Renal pelvis (tissue), 12 donors: ENCODE measurements at places on chromosomes 3 and 15.

DNA sequence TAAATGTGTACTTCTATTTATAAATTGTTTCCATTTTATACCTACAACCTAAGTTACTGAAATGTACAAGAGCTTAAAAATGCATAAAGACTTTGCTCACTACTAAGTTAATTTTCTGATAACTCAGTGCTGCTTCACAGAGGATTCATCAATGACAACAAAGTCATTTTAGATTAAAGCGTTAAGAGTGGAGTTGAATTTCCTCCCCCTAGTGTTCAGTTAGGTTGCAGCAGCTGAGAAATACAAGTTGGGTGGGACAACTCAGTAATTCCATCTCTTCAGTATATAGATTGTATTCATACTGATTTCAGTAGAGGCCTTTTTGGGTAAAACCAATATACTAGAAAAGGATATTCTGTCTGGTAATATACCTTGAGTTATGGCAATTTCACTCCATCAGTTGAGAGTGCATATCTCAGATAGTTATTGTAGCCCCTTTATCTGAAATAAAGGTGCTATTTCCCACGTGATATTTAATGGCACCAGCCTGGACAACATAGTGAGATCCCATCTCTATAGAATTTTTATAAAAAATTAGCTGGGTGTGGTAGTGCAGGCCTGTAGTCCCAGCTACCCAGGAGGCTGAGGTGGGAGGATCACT is 6.9 kb upstream of the RPL35A start:
- DNase-seq: no peak

DNA sequence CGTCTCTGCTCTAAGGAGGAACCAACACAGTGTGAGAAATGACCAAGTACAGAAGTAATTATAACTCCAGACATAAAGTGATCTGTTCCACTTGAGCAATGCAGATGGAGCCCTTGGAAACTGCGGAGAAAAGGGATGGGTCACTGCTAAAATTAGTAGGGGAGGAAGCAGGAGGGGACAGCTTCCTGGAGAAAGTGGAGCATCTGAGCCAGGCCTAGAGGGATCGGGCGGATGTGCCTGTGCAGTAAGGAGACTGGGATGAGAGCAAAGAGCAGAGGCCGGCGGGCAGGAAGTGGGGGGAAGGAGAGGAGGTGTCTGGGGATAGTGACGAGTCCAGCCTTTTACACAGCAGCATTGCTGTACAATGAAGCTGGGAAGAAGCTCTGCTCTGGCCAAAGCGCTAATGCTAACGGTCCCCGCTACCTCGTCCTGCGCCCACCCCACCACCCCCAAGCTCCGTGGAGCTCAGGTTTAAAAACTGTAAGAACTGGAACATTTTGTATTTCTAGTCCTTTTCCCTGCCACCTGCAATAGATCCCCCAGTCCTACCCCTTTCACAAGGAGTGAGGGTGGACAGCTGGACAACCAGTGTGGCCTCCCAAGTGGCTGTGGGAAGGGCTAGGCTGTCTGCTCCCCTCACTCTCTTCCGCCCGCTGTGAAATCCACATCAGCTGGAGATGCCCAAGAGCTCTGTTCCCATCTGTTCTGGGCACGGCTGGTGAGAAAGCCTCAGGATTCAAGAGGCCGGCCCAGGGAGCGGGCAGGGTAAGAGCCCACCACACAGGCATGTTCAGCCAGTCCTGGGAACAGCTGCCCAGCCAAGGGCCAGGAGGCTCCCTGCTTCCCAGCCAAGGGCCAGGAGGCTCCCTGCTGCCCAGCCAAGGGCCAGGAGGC is 53.0 kb upstream of the HES1 start:
- DNase-seq: no peak

DNA sequence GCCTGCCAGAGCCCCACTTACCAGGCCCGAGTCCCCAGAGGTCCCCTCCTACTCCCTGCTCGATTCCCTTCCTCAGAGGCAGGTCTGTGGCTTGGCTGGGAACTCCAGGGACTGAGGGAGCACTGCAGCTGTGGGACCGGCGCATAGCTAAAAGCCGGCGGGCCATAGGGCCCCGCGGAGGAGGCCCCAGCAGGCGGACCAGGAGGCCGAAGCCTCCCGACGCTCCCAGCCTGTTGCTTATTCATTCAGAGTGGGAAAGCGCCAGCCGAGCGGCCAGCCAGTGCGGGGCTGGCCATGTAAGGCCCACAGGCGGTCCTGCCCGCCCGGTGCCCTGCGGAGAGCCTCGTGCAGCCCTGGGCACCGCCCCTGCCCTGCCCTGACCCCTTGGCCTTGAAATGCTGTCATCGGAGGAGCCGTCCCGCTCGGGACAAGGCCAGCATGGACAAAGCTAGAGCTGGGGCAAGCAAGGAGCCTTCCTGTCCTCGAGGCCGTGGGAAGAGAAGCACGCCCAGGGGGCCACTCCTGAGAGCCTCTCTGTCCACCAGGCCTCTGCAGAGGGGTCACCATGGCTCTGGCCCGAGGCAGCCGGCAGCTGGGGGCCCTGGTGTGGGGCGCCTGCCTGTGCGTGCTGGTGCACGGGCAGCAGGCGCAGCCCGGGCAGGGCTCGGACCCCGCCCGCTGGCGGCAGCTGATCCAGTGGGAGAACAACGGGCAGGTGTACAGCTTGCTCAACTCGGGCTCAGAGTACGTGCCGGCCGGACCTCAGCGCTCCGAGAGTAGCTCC is at the start of gene LOXL1:
TSS of gene LOXL1 (plus strand) at position 244 of the 784 bp plus-strand sequence. CDS start at position 566, 322 bp downstream.
- DNase-seq: peak; percentile 77

DNA sequence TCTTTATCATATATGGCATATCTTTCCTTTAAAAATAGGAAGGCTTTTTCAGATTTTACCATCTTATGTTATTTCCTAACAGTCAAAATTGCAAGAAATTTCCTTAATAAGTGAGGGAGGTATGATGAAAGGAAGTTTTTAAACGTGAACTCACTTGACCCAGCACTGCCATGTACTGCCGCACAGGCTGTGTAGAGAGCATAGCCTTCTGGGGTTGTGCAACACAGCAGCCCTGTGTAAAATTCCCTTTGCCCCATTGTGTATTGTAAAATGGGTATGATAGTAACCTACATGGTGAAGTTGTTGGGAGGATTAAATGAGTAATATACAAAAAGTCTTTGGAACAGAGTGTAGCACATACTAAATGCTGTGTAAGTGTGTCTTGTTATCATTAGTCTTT is 78.6 kb downstream of the PEX5L start:
- no peak for DNase-seq

GRCh38 chr15:31004220-31004733 is 12.8 kb upstream of the MTMR10 start:
- DNase-seq: no peak

GRCh38 chr3:47024932-47025331 is 45.5 kb downstream of the NBEAL2 start:
- DNase-seq: no peak

GRCh38 chr3:194785315-194785714 is 99.6 kb downstream of the FAM43A start:
- no peak for DNase-seq

- DNase-seq: no peak
Observed at GRCh38 chr3:87398168-87398801, 121.9 kb upstream of the POU1F1 start.

- no peak for DNase-seq
Observed at GRCh38 chr3:147554332-147554731, 145.2 kb downstream of the ZIC1 start.

DNA sequence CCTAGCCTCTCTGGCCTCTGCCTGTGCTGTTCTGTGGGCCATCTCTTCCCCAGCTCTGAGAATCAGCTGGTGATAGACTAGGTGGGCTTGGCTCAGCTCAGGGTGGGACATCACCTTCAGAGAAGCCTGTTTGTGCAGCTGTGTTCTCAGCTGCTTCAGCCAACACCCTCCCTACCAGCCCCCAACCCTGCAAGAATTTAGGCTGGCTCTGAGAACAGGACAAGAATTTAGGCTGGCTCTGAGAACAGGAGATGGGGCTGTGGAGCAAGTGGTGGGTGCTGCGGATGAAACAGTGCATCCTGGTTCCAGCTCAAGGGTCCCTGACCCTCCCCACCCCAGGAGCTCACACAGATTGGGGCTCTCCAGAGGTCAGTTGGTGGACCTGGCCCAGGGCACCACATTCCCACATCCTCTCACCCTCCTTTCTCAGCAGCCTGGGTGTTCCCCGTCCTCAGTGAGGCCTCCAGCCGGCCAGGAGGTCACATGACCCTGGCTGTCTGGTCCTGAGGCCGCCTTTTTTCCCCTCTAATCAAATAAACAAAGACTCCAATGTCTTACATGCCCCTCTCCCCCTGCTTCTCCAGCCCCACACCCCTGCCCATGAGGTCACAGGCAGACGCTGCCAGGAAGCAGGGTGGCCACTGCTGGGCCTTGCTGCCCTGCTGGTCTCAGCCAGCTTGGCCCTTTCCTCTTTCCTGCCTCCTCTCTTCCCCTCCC is 14.9 kb downstream of the PLEKHO2 start:
- no peak for DNase-seq

- DNase-seq: no peak
Observed at GRCh38 chr15:72034351-72034750, 83.6 kb downstream of the MYO9A start.

DNA sequence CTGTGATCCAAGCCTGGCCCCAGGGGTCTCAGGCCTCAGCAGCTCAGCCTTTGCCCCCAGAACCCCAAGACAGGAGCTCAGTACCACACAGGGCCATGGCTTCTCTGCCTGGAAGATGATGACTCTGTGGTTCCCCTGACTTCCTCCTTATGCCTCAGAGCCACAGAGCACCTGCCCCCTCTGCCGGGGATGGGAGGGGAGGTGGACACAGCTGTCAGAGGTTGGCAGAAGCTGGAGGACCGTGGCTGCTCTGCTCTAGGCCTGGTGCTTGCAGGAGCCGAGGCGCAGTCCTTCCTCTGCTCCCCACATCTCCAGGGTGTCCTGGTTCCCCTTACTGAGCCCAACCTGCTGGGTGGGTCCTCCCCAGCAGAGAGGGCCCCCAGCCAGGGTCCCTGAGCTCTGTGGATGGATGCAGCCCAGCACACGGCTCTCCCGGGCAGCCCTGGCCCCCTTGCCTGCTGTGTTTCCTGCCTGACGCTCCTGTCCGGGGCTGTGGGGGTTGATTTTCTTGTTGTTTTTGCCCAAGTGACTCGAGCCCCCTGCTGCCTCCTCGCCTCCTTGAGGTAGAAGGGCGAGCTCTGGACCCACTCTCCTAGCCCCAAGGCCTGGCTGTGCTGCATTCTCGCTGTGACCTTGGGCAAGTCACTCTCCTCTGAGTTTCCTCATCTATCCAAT is 36.6 kb downstream of the PSTPIP1 start:
- DNase-seq: no peak

DNA sequence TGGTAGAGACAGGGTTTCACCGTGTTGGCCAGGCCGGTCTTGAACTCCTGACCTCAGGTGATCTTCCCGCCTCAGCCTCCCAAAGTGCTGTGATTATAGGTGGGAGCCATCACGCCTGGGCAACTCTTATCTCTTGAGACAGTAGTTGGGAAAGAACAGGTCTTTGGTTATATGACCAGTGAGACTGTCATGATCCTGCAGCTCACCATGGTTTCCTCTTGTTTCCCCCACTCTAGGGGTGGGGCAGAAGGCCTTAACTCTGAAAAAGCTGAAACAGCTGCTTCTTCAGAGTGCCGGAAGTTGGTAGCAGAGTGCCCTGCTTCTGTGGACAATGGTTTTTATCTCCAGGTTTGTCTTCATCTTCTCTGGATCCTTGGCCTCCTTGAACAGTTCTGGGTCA is 4.7 kb upstream of the TYRO3 start:
- no peak for DNase-seq

DNA sequence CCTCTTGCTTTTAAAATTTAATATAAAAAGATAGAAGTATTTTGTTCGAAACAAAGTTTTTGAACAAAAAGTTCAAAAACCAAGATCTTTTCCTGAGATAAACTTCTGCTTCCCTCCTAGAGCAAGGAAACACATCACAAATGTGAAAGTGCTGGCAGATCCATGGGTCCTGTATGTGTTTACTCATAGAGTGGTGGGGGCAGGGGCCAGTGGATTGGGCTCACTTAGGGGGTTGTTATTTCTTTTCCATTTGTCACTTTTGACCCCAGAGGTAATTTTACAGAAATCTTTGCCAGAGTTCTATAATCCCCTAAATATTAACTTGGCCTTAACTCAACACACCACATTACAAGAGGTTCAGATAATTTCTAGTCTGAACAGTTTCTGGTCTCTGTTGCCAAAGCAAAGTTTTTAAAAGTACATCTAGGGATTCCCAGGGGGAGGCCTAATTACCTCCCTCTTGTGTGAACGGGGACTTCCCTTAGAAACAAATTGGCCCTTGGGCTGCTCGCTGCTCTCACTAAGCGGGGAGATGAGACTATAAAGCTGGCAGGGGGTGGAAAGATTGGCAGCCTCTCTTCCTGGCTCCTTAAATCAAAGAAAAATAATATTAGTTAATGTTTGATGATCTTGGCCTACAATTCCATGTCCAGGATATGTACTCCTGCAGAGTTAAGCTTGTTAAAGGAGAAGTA is 66.8 kb upstream of the PTX3 start:
- no peak for DNase-seq

GRCh38 chr3:122349171-122349570 is 24.1 kb downstream of the CSTA start:
- no peak for DNase-seq

- DNase-seq: no peak
Observed at GRCh38 chr15:25401501-25401900, 37.3 kb downstream of the UBE3A start.

GRCh38 chr15:99306694-99307338 is 55.5 kb downstream of the LRRC28 start:
- DNase-seq: no peak

GRCh38 chr3:125161607-125162219 is 50.8 kb downstream of the SLC12A8 start:
- no peak for DNase-seq

GRCh38 chr3:157844216-157844615 is 262.0 kb downstream of the SHOX2 start:
- no peak for DNase-seq

- no peak for DNase-seq
Observed at GRCh38 chr3:12278566-12278965, 10.3 kb upstream of the PPARG start.

DNA sequence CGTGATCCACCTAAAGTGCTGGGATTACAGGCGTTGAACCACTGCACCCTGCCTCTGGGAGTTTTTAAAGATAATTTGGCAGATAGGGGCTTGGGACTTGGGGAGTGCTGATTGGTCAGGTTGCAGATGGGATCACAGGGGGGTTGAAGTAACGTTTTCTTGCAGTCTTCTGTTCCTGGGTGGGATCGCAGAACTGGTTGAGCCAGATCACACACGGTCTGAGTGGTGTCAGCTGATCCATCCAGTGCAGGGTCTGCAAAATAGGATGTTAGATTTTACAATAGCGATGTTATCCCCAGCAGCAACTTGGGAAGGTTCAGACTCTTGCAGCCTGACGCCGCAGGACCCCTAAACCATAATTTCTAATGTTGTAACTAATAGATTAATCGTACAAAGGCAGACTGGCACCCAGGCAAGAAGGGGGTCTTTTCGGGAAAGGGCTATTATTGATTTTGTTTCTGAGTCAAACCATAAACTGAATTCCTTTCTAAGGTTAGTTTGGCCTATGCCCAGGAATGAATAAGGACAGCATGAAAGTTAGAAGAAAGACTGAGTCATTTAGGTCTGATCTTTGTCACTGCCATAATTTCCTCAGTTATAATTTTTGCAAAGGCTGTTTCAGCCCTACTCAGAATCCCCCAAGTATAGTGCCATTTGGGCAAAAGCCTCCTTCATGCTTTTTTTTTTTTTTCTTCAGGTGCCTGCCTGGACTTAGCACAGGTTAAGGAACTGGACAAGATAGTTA is 1.5 kb upstream of the CA12 start:
- DNase-seq: no peak
